ENCODE measurements at places on chromosomes 5 and 9. TPM values are rescaled to one million over a fixed set of nuclear protein-coding genes. Genes with fewer than 3 reads are reported as not detected.

GRCh38 chr9:114612272-114612923 is 1.3 kb downstream of the TMEM268 start:
- peak; percentile 52 for DNase-seq

DNA sequence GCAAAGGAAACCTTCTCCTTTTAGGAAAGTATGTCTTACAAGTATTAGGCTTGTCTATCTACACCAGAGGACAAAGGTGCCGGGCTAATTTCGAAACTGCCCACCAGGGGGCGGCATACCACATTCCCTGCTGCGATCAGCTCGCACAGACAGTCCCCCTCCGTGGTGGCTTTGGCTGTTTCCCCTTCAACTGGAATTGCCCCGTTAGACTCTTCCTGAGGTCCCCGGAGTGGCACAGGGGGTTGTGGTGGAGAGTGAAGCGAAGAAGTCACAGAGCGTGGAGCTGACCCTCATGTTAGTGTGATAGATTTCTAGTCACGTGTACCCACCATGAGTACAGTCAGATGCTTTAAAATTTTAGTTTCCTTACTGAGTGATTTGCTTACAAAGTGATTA is 17.5 kb downstream of the PTTG1 start:
- peak; percentile 95 for DNase-seq

- no peak for DNase-seq
These were observed 774.5 kb upstream of the RGMB start for GRCh38 chr5:97998941-97999340.

- no peak for DNase-seq
These were observed 417.7 kb downstream of the PSAT1 start for GRCh38 chr9:78714576-78714975.

- DNase-seq: no peak
These were observed 18.7 kb upstream of the SEMA6A start for GRCh38 chr5:116593340-116593739.

DNA sequence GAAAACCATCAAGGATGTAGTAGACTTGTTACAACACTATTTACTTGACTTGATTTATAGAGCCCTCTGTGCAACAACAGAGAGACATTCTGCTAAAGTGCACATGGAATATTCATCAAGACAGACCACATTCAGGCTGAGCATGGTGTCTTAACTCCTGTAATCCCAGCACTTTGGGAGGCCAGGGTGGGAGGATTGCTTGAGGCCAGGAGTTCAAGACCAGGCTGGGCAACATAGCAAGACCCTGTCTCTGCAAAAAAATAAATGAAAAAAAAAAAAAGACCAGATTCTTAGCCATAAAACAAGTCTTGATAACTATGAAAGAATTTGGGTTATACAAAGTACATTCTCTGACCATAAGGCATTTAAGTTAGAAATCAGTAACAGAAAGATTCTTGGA is 25.3 kb downstream of the DENND4C start:
- DNase-seq: no peak

- no peak for DNase-seq
These were observed 57.4 kb upstream of the SPRY4 start for GRCh38 chr5:142382186-142382585.

DNA sequence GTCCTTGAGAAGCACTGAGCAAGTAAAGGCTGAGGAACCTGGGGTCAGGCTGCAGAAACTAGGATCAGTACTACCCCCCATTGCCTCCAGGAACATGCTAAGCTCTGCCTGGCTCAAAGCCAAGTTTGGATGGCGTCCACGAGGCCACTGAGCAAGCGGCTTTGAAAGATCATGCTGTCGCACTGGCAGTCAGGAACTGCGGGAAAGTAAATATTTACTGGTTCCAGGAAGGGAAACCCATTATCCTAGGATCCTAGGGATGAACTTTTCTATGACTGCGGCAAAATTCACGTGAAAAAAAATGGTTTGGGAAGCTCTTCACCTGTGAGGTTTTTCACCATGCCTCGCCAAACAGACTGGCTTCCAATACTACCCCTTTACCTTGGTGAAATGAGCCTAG is 75.3 kb upstream of the PJA2 start:
- DNase-seq: no peak

DNA sequence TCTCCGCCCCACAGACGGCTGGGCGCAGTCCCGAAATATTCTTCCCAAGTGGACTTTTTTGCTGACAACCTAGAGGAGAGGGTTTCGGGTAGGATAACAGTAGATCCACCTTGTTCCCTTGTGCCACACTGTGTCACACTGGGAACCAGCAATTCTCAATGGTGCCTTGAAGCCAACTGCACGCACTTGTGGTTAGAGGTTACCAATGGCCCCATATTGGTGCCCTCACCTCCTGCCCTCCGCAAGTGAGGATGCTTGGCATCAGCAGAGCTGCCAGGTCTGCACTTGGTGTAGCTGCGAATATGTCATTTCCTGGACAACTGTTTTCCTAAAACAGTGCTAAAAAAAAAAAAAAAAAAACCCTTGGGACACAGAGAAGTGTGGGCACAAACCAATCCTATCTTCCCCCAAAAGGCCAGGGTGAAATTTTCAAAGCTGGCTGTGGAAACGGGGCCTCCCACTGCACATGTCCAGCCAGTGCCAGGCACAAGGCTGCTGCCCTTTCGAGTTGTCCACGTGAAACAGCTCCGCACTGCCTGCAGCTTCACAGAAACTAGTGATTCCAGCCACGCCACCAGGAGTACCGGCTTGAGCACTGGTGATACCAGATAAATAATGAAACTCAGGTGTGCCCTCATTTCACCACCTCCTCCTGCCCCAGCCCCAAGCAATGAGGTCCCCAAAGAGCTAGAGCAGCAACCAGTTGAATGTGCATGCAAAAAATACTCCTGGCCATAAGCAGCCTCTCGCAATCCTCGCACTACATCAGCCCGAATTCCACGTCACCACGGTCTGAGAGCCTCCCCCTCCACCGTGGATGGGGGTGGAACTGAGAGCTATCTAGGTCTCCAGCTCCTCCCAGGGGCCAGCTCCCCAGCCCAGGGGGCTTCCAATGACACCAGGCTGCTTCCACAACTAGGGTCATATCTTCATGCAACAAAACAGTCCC is 51.2 kb downstream of the USP20 start:
- peak; percentile 72 for DNase-seq

DNA sequence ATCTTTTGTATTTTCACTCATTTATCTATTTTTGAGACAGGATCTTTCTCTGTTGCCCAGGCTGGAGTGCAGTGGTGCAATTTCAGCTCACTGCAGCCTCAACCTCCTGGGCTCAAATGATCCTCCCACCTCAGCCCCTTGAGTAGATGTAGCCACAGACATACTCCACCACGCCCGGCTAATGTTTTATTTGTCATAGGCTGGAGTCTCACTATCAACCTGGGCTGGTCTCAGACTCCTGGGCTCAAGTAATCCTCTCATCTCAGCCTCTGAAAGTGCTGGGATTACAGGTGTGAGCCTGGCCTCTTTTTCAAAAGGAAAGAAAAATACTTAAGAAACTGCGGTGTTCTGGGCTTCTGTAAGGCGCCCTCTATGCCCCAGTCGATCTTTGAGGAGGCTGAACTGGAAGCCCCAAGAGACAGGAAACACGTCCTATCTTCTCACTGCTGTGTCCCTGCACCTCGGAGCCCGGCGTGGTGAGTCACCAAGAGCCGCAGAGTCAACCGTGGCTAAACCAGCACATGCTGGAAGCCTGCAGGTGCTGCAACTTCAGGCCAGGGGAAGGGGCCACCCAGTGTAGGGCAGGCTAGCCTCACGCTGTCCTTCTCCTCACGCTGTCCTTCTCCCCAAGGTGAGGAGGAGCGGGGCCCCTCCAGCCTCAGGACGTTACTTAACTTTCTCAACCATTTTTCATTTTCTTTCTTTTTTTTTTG is 15.2 kb upstream of the LHX3 start:
- DNase-seq: no peak

- no peak for DNase-seq
These were observed 181.4 kb downstream of the GAS1 start for GRCh38 chr9:86765746-86766430.

GRCh38 chr5:75460942-75461610 is 50.4 kb downstream of the CERT1 start:
- no peak for DNase-seq

DNA sequence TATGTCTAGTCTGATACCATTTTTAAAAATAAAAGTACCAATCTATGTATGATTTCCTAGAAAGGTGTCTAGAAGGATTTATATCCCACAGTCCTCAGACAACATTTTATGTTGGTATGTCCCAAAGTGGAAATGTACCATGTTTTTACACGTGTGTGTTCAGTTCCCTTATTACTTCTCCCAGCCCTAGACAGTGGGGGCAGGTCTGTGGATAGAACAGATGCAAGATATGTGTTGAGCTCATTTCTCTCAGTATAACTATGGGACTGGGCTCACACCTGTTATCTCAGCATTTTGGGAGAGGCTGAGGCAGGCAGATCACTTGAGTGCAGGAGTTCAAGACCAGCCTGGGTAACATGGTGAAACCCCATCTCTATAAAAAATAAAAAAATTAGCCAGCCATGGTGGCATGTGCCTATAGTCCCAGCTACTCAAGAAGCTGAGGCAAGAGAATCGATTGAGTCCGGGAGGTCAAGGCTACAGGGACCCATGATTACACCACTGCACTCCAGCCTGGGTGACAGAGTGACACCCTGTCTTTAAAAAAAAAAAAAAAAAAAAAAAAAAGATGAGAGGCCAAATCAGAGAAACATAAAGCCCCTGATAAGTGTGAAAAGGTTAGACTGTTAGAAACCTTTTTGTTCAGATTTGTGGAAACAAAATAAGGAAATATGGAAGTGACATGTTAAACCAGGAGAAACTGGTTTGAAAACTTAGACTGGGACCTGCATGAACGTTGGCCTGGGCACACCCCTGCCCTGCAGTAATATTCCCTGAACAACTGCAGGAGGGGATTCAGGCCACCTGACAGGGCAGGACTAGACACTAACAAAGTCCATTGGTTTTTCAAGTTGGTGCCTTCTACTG is 7.4 kb upstream of the SLC2A8 start:
- no peak for DNase-seq

DNA sequence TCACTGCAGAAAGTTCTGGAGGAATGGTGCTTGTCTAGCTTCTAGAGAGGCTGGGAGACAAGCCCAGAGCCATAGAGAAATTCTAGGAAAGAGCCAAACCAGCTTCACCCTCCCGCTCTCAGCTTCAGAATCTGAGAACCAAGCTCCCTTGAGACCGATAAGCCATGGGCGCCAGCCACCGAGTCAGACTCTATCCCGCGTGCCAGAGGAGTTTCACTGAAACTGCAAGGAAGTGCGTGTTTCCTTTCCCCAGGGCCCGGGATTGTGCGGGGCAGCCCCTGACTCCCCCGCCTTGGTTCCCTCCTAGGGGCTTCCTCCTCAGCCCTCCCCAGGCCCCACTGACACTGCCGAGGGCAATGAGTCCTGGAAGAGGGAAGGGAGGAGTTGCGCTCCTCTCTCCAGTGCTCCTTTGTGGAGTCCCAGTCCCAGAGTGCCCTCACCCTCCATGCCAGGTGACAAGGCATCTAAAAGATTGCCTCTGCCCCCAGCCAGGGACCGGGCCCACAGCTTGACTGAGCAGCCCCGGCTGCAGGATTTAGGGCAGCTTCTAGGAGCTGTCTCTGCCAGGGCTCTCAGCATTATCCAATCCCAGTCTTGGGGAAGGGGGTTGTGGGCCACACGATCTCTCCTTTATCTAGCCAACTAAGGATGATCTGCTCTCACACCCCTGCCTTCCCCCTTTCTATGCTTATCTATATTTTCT is 18.4 kb upstream of the TCF7 start:
- no peak for DNase-seq

DNA sequence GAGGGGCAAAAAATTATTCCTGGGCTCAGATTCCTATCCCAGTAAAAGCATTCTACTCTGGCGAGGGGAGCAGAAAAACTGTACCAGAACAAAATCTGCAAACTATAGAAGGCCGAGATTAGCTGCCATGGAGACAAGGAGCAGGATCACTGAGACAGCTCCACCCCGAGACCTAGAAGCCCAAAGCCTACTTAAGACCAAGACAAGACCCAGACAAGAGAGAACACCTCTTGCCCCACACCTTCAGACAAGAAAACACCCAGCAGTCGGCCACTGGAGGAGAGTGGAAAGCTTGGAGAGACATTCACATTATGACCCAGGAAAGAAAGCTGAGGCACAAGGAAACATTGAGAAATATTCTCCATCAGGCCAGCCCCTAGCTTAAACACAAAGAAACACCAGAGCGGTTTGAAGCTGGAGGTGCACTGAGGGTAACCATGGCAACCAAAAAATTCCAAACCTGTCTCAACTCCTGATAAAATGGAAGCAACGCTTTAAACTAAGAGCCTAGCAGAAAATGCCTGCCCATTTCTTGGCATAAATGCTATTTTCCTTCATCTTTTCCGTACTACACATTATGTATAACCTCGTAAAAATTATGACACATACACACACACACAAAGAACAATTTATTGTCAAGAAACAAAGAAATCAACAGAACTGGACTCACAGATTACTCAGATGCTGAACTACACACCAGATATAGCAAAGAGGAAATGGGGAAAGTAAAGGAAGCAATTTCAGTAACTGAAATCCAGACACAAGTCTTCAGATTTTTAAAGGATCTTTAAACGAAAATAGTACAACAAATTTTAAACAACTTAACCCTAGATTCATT is 53.8 kb upstream of the FTMT start:
- DNase-seq: no peak

DNA sequence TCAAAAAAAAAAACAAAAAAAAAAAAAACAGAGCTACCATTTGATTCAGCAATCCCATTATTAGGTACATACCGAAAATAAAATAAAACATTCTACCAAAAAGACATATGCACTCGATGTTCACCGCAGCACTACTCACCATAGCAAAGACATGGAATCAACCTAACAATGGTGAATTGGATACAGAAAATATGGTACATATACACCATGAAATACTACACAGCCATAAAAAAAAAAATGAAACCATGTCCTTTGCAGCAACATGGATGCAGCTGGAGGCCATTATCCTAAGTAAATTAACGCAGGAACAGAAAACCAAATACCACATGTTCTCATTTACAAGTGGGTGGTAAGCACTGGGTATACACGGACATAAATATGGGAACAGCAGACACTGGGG is 21.3 kb downstream of the MRPS27 start:
- no peak for DNase-seq

DNA sequence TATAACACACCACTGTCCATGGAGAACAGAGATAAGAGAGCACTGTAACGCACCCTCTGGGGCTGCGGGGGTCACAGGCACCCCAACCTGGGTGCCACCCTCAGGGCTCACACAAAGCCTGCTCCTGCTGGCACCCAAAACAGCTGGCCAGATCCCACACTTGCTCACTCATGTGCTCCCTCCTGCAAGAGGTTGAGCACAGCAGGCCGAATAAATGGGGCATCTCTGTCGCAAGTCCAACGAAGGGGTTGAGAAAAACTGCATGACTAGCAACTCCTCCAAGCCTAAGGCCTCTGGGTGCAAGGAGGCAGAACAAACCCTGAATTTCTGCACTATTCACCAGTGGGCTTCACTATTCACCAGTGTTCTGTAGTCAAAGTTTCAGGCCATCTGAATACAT is 80.3 kb downstream of the SECISBP2 start:
- DNase-seq: no peak

INSL6 gene
- not detected for total RNA-seq

ACOT12 gene
- total RNA-seq: not detected

PRLR gene
- 0.86 TPM for total RNA-seq

PIP5KL1 gene
- 1.2 TPM for total RNA-seq

SPATA31D4 gene
- total RNA-seq: not detected

FCN2 gene
- total RNA-seq: not detected

NRG2 gene
- total RNA-seq: 0.51 TPM

SLIT3 gene
- 140 TPM for total RNA-seq

SLC6A3 gene
- total RNA-seq: 0.19 TPM

CCDC152 gene
- total RNA-seq: 2.3 TPM

NOXA1 gene
- total RNA-seq: 2.0 TPM

CCNI2 gene
- total RNA-seq: not detected

Data from posterior vena cava (tissue), 2 donors.